Pulmonary artery endothelial cell (primary cell): ENCODE measurements at places on chromosomes 3 and 15. TPM values are rescaled to one million over a fixed set of nuclear protein-coding genes. Genes with fewer than 3 reads are reported as not detected.

The CORO2B gene
- total RNA-seq: 3.4 and 5.0 TPM in 2 replicates

The STAB1 gene
- total RNA-seq: 189 and 237 TPM in 2 replicates

The REC114 gene
- not detected in 2 replicates for total RNA-seq

The GP9 gene
- total RNA-seq: not detected in 2 replicates

The IL5RA gene
- total RNA-seq: not detected in 2 replicates

The P2RY13 gene
- not detected in 2 replicates for total RNA-seq

The RBM5 gene
- 116 and 184 TPM in 2 replicates for total RNA-seq

The PLCB2 gene
- total RNA-seq: 0.56 and 7.1 TPM in 2 replicates

The CTSH gene
- 0.79 and 14.1 TPM in 2 replicates for total RNA-seq

The EOMES gene
- total RNA-seq: not detected in 2 replicates

The PSTPIP1 gene
- 1.0 and 3.2 TPM in 2 replicates for total RNA-seq
